ENCODE measurements at places on chromosomes 6 and 20. TPM values are rescaled to one million over a fixed set of nuclear protein-coding genes. Genes with fewer than 3 reads are reported as not detected.

The ERVFRD-1 gene
- polyA plus RNA-seq = 0.06 TPM

- DNase-seq = no peak
These were observed 12.1 kb downstream of the TRAPPC3L start for GRCh38 chr6:116533233-116533957.

DNA sequence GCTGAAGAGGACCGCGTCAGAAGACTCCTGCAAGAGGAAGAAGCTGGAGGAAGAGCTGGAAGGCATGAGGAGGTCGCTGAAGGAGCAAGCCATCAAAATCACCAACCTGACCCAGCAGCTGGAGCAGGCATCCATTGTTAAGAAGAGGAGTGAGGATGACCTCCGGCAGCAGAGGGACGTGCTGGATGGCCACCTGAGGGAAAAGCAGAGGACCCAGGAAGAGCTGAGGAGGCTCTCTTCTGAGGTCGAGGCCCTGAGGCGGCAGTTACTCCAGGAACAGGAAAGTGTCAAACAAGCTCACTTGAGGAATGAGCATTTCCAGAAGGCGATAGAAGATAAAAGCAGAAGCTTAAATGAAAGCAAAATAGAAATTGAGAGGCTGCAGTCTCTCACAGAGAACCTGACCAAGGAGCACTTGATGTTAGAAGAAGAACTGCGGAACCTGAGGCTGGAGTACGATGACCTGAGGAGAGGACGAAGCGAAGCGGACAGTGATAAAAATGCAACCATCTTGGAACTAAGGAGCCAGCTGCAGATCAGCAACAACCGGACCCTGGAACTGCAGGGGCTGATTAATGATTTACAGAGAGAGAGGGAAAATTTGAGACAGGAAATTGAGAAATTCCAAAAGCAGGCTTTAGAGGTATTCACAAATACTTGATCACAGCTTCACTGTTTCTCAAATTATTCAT lies 8.9 kb upstream of the SNRNP48 start:
- no peak for DNase-seq

- no peak for DNase-seq
These were observed 92.0 kb downstream of the JAG1 start for GRCh38 chr20:10581823-10582222.

DNA sequence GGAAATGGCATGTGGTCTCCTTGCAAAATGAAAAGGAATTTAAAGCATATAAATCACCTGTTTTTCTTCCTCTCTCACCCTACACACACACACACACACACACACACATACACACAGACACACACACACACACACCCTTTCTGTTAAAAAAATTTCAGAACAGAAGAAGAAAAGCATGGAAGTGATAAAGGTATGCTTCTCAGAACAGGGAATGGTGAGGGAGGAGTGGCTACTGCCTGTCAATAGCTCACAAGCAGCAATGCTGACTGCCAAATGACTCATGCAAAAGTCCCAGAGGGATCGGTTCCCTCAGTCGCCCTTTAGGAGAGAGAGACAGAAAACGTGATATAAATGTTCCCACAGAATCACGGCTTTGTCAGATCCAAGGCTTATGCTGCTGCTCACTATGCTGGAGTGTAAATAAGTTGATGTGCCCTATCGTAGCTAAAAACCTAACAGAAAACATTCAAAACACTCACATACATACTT lies 102.6 kb downstream of the IBTK start:
- DNase-seq = peak; percentile 53

GRCh38 chr6:36786055-36786675 lies 53.1 kb downstream of the CPNE5 start:
- DNase-seq = no peak

DNA sequence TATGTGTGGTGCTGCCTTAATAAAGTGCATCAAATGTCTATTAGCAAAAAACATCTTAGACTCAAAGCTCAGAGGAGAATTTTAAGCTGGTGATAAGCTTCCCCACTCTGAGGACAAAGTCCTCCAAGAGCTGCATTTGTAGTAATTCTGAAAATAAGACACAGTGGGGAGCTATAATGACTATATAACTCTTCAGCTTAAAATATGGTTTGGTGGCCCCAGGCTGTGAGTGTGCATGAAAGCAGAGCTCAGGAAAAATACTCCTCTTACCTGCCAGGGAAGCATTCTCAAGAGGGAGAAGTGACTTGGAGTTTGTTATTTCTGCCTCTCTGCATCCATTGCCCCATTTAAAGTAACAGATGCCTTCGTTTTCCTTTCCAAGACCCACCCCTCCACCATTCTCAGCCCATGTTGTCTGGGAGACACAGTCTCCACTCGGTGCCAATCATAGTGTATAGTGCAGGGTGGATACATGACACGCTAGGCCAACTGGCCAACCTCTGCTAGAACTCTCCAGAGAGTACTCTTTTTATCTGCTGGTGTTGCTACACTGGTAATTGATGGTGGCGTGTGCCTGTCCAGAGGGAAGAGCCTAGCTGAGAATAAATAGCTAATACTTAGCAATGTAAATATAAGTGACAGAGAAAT lies 229.2 kb downstream of the PHF3 start:
- DNase-seq = no peak

GRCh38 chr6:159127701-159128100 lies 41.5 kb upstream of the FNDC1 start:
- no peak for DNase-seq

Data from muscle of arm (tissue), 14 donors.